Right atrium auricular region (tissue), 2 donors: ENCODE measurements at places on chromosomes 6 and 20.

DNA sequence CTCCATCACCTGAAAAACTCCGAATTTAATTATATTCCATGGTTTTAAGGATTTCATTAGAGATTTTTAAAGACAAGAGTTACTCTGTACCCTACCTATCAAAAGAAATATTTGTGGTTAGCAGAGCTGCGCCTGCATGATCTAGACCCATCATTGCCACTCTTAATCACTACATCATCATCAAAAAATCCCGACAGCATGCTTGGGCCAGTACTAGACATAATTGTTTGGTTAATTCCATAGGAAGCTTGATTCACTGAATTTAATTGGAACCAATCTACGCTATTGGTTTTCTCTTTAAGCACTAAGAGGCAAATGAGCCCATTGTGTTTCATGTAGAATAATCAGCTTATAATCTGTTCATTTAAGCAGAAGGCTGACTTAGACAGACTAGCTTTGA is 33.4 kb upstream of the RNF217 start:
- DNase-seq, result no peak

DNA sequence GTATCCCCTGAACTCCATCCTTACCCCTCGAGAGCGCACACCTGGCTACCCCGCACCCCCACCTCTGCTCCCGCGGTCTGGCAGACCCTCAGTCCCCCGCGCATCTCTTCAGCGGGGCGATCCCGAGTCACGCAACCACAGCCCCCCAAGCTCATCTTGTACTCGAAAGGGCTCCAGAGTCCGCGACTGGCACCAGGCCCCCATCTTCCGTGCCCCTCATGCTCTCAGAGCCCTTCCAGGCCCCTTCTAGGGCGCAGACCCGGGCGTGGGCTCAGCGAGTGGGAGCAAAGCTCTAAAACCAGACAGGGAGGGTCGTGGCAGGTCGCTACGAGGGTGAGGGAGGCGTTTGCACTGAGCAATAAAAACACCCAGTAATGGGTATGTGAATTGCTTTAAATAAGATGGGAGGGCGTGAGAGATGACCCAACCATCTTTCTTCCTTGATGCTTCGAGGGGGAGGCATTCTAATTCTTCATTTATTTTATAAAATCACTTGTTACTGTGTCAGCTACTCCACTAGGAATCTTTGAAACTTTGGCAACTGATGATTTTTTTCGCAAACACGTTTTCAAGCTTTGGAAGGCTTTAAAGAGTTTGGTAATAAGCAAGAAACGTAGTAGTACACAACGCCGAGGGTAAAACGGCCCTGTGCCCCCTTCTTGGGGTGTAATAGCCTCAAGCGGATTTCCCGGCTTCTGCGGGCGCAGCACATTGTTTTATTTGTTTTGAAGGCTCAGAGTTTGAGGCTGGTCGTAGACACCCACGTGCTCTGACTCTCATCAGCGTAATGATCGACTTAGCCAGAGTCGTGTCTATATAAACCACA is 42.6 kb upstream of the SUPT3H start:
- DNase-seq, result no peak

GRCh38 chr6:73234733-73235132 is 9.4 kb upstream of the KHDC1L start:
- peak; percentile 5 for DNase-seq

DNA sequence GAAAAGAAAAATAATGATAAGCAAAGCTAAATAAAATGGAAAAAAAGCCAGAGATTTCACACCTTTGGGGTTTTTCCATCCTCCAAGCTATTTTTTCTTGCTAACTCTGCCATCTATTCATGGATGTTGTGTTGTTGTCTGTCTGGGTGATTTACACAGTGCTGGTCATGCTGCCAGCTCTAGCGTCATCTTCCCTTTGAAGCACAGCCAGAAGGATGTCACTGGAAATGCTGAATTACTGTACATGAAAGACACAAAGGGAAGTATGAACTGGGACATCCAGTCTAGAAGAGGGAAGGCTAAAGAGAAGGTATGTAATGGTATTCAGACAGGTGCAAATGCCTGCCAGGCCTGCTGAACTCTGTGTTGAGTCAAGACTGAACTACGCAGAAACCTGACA is 241.9 kb upstream of the STXBP5 start:
- DNase-seq, result no peak

DNA sequence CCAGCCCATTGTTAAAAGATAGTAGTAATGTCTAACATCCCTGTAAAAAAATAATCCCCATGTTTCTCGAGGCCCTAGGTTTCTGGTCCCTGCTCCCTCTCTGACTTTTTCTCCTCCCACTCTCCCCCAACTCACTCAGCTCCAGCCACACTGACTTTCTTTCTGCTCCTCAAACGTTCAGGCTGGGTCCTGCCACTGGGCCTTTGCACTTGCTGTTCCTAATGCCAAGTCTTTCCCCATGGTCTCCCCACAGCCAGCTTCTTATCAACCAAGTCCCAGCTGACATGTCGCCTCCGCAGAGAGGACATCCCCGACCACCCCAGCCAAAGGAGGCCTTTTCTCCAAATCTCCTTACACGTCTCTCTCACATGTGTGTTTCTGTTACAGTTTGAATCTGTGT is 21.8 kb upstream of the PTGIS start:
- DNase-seq, result no peak

DNA sequence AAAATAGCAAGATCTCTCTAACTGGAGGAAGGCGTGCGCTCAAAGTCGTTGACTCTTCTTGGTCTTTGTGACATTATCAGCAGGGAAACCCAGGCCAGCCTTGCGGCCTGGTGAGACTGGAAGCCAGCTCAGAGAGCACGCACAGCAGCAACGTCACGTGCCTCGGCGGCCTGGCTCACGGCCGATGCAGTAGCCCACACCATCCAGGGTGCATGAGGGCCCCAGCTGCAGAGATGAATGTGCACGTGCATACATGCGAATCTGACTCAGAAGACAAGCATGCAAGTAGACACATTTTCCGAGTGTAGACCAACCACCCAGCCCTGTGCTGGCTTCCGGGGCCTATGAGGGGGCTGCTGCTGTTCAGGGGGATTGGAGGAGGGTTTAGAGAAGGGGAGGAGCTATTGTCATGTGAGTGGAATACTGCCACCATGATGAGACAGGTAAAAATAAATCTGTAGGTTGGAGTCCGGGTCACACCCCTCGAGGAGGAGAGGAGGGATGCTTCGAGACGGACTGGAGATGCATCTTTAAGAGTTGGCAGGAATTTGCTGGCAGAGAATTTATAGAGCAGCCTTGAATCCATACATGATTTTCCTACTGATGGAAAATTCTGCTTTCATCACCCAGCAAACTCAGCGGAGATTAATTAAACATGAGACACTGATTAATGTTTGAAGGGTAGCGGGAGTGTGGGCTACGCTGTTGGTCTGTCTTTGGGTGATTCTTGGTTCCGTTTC is 388.2 kb downstream of the CDH4 start:
- DNase-seq, result no peak

DNA sequence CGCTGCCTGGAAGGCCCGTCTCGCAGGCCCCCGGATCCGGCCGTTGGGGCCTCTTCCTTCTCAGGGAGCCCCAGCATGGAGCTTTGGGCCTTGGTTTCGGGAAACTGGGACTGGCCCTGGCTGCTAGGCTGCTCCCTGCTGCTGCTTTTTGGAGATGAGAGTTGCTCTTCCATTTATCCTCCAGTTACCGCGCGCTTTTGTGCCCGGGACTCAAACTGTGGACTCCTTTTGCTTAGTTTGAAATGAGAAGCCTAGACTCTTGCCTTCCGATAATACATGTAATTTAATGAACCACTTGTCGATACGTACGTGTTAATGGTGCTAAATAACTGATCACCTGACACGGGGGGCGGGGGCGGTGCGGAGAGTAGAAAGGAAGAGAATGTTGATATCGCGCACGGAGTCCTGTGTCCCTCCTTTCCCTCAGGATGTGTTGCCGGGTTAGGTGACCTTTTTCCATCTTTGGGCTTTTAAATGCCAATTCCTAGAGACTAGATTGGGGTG is 968 bp downstream of the PHF3 start:
- peak; percentile 60 for DNase-seq

GRCh38 chr6:49264496-49264895 is 198.6 kb downstream of the MMUT start:
- no peak for DNase-seq

GRCh38 chr6:106727480-106728149 is 98.2 kb downstream of the QRSL1 start:
- DNase-seq, result no peak

GRCh38 chr6:41072836-41073202 is at the start of gene NFYA:
Gene NFYA, plus strand, starts transcription at chr6:41072974. Its CDS starts 6,116 bp downstream, at chr6:41079090.
- no peak for DNase-seq

- DNase-seq, result no peak
Observed at GRCh38 chr6:113103634-113104361, 753.3 kb upstream of the MARCKS start.

- DNase-seq, result no peak
Observed at GRCh38 chr20:62824476-62825332, 7.9 kb downstream of the COL9A3 start.

DNA sequence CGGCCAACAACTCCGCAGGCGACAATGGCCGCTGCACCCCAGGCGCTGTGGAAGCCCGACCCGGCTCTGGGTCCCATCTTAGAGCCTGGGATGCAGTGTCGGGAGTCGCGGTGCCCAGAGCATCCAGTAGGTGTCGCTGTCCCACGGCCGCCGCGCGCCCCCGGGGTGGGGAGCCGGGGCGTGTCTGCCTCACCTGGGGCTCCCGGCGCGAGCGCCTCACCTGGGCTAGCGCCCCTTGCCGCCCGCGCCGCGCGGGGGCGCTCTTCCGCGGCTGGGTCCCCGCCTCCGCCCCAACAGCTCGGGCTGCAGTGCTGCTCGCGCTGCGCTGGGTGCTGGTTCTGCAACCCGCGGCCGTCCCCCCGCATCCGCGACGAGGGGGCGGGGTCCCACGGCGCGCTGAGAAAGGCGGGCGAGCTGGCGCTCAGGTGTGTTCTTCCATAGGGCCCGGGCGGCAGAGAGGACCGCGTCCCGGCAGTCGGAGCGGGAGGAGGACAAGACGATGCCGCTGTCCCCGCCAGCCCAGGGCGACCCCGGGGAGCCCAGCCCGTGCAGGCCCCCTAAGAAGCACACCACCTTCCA is at the start of gene CRYBG1:
Gene CRYBG1 (plus strand): TSS at position 308 of the 579 bp plus-strand sequence. CDS start 192 bp downstream, at position 500.
- no peak for DNase-seq

- DNase-seq, result no peak
Observed at GRCh38 chr20:50054626-50055511, 58.1 kb downstream of the UBE2V1 start.

DNA sequence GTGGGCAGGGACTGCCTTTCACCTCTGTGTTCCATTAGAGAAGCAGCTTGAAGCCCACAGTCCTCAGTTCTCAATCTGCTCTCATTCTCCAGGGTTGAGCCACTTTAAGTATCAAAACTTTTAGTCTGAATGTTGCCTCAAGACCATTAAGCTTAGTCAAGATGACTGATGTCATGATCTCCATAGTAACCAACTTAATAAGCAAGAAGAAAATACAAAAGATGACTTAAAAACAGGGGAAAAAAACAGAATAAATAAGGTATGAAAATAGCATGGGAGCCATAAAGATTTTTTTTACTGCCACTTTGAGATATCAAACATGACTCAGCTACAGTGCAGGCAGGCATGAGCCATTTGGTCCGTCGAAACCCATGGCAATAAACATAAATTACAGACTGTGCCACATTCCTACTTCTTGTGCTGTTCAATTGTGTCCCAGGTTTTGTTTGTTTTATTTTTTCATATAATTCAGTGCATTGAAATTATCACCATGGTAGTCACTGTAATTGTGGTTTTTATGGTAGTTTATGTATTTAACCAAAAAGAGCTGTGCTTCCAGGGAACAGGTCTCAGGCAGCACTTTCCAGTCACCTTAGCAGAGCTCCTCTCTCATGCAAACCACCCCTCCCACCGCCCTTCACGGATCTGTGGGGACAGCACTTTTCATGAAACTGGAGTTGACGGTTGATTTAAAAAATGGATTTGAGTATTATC is 156.5 kb upstream of the INSM1 start:
- no peak for DNase-seq

- DNase-seq, result no peak
Observed at GRCh38 chr6:159842035-159842434, 42.0 kb downstream of the PNLDC1 start.

- no peak for DNase-seq
Observed at GRCh38 chr6:48150701-48151100, 39.7 kb upstream of the PTCHD4 start.

DNA sequence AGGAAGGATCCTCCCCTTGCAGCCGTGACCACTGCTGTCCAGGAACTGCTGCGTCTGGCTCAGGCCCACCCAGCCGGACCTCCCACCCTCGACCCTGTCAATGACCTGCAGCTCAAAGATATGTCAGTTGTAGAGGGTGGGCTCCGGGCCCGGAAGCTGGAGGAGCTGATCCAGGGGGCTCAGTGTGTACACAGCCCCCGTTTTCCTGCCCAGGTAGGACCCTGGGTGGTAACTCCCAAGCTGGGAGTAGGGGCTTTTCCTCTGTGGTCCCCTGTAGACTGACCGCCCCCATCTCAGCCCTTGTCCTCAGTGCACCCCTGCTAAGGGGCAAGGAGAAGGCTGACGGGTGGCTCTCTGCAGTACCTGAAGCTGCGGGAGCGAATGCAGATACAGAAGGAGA is 3.6 kb downstream of the DXO start:
- no peak for DNase-seq
